ENCODE measurements at places on chromosomes 1 and 21.

GRCh38 chr1:113929750-113930498 lies 800 bp downstream of the HIPK1 start:
- no peak for DNase-seq

- no peak for DNase-seq
Observed at GRCh38 chr1:98035602-98036002, 114.8 kb upstream of the DPYD start.

DNA sequence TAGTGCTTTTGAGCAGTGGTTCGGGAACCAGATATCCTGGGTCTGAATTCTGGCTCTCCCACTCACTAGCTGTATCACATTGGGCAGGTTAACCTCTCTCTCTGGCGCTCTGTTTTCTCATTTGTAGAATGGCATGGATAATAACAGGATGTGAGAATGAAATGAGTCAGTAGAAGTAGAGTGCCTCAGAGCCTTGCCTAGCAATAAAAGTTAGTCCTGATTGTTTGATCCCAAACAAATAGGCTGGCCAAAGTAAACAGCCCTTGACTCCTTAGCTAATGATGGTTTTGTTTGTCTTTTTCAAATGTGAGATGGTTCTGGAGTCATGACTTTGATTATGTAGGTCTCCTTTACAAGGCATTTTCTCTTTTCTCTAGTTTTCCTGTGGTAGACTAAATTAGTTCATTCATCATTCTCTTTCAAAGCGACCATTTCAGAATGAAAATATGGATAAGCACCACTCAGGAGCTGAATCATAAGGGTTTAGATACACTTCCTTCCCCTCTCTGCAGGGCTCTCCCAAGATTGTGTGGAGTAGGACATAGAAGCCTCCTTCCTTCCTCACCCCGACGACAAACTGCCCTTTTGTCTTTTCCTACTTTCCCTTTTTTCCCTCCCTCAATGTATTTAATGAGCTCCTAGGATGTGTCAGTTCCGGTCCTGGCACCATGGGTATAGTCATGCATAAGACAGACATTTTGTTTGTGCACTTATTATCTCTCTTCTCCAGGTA lies 23.1 kb downstream of the KIAA0040 start:
- no peak for DNase-seq

DNA sequence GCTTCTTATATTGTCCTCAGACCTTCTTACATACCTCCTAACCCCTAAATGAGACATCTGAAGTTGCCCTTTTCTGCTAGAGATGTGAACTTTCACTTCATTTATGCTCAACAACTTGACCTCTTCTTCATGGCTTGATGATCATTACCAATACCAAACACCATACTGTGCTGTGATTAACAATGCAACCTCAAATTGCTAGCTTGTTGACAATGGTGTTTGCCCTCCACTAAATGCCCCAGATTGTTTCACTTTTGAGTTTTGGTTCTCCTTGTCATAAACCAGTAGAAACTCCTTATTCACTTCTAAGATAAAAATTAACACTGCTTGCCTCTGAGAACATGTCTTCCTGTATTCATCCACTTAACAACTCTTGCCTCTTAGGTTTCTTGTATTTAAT lies 5.6 kb downstream of the JAK1 start:
- DNase-seq = no peak

- no peak for DNase-seq
Observed at GRCh38 chr1:215665215-215665614, 98.1 kb downstream of the KCTD3 start.

DNA sequence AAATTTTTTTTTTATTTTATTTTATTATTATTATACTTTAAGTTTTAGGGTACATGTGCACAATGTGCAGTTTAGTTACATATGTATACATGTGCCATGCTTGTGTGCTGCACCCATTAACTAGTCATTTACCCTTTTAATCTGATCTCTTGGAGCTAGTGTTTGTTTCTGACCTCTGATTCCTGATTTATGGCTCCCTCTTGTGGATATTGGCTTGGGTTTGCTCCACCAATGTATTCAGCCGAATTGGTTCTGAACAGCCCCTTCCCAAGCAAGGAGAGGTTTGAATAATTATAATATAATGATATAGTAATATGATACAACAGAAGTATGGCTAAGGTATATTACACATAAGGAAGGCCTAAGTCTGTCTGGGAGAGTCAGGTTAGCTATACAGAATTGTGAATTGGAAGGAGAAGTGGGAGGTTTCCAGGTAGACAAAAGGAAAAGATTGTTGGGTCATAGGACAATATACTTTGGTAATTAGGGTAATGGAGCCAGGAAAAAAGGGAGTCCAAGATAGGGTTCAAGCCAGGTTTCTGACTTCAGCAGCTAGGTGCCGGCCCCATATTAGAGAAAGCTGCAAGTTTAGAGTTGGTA lies 53.1 kb upstream of the HMCN1 start:
- DNase-seq = peak; percentile 60

GRCh38 chr1:159900086-159900680 lies at the start of gene CFAP45:
Gene CFAP45 (minus strand): TSS chr1:159900165. CDS start chr1:159900098, 67 bp downstream.
- DNase-seq = peak; percentile 72

GRCh38 chr1:41874903-41875411 lies 43.8 kb downstream of the HIVEP3 start:
- DNase-seq = no peak

- DNase-seq = no peak
Observed at GRCh38 chr1:7616953-7617352, 154.1 kb upstream of the VAMP3 start.

- no peak for DNase-seq
Observed at GRCh38 chr1:52028328-52028727, 5.3 kb downstream of the KTI12 start.

All from NCI-H187 treated with DMSO at 0.1 percent for 48 hours (cell line).